ENCODE measurements at places on chromosomes 16 and 17.
A peak's percentile ranks its signal among the peaks of the same experiment; 100 is the strongest.

- DNase-seq = no peak
Measured at GRCh38 chr16:67842509-67843342, 606 bp downstream of the THAP11 start.

DNA sequence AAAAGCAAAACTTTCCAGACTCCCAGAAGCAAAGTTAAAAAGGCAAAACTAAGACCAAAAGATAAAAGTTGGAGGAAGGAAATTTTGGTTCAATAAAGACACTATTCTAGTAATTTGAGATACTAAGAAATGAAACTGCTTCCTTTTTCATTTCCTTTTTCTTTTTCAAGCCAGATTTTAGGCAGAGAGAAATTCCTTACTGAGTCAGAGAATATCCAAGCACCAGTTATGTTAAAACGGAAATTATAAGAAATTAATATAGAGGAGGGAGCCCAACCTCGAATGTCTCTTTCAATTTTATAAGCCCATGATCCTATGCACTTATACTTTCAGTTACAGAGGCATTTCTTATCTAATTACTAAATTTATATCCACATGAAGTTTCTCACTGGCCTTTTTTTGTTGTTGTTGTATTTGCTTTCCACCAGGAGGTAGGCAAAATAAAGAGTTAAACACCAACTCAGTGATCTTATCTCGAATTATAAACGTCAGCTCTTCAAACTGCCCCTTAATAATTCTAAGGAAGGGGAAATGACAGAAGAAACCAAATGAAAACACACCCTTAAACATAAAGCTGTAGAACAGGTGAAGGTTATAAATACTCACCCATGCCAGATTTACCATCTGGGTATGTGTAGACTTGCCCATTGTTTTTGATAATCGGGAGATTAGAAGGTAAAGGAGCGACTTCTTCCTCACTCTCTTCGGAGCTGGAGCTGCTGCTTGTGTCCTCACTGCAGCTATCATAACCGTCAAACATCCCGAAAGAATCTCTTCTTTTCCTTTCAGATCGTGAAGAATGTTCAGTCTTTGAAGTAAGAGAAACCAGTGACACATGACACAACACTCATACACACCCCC is 35.2 kb downstream of the MBTD1 start:
- no peak for DNase-seq

GRCh38 chr16:89217388-89218191 is at the start of gene ZNF778:
Gene ZNF778 (plus strand): TSS chr16:89217703. CDS start chr16:89221128, 3,425 bp downstream.
- peak; percentile 21 for DNase-seq

- no peak for DNase-seq
Measured at GRCh38 chr16:68642047-68642435, 3.1 kb upstream of the CDH3 start.

- DNase-seq = no peak
Measured at GRCh38 chr17:76095943-76096342, 7.6 kb downstream of the EXOC7 start.

- no peak for DNase-seq
Measured at GRCh38 chr16:66695471-66695934, 1.0 kb downstream of the CMTM4 start.

- no peak for DNase-seq
Measured at GRCh38 chr17:64498308-64499203, 1.7 kb upstream of the POLG2 start.

DNA sequence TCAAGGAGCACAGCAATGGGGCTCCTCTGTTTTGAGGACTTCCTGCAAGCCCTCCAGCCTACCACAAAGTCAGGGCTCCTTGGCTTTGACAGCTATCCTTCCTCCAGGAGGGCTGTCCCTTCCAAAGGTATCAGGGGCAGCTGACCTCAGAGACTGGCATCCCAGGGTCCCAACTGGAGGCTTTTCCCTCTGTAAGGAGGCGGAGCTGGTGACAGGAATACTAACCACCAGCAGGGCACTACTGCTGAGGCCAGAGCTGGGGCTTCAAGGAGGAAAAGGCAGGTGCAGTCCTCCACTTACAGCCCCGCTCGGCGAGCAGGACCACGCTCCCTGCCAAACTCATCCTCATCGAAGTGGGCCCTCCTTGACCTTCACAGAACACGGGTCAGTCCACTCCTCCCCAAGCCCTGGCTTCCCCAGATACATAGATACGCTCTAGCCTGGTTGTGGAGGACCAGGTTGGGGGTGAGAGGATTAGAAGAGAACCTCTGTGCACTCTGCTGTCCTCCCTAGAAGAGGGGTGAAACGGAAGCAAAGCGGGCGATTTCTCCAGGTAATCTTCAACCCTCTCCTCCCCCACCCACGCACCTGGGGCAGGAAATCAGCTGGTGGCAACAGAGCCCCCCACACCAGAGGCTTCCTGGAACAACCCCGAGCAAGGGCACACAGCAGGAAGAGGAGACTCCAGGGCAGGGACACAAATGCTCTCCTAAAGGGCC is 20.5 kb downstream of the ST3GAL2 start:
- no peak for DNase-seq

DNA sequence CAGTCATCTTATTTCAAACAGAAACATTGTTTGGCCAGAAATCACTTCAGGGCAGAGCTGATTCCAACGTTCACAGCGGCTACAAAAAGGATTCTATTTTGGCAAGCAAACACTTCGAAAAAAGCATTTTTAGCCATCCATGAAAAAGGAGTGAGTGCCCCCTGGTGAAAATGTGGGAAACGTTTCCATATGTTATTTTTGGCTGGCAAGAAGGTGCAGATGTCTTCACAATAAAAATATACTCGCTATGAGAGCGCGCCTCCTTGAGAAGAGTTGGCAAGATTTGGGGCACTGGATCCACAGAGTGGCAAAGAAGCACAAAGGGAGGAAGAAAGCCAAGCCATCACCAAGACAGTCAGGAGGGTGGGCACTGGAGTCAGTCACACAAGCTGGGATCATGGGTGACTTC is 191.1 kb downstream of the CHD9NB start:
- no peak for DNase-seq

DNA sequence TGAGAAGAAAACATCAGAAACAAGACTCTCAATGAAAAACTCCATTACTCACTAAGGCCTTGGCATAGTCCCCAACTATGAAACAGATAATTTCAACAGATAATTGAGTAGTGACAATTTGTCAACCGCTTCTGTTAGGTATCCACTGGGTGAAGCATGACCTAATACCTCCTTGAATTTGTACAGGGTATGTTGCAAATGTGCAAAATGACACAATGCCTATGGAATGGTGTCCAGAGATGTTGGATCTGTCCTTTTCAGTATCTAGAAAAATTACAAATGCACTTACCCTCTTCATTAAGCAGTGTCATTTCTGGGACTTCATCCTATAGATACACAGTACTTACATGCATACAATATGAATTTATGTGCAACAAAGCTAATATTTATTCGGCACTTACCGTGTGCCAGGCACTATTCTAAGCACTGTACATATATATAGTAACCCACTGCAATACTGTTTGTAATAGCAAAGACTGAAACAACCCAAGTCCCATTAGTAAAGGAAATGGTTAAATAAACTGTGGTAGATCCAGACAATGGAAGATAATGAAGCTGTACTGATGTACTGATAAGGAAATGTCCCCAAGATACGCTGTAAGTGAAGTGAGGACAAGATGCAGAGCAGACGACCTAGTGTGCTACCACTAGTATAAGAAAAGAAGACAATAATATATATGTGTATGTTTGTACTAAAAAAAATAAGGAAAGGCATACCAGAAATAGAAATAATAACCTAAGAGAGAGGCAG is 21.4 kb upstream of the SLC6A4 start:
- DNase-seq = no peak

Measured in ascending aorta (tissue), 2 donors.